ENCODE measurements at places on chromosomes 12 and 14.

DNA sequence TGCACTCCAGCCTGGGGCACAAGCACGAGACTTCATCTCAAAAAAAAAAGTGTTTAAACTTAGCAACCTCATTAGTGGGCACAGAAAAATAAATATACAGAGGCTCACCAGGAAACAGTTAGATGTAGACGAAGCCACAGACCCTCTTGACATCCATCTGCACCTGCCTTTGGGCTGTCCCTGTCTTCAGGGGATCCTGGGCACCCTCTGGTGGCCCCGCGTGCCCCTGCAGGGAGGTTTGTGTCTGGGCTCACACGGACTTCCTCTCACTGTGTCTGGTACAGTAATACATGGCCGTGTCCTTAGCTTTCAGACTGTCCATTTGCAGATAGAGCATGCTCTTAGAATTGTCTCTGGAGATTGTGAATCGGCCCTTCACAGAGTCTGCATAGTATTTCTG, 916.5 kb downstream of the TMEM121 start:
- no peak for DNase-seq

GRCh38 chr14:91331721-91332120, 85.9 kb downstream of the CCDC88C start:
- no peak for DNase-seq

DNA sequence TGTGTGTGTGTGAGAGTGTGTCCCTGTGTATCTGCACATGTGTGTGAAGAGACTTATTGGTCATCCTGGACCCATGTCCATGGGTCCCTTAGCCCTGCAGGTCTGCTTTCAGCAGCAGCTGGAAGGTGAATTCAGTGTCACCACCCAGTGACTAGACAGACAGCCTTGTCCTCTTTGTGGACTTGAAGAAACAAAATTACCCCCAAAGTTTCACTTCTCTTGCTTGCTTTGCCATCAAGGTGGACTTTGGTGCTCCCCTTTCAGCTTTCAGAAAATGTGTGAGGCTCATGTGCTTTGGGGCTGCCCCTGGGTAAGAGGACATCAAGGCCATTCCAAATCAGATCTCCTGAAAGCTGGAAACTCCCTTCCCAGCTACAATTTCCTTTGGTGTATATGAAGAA, 1063.8 kb downstream of the BCL11B start:
- DNase-seq = no peak

- peak; percentile 75 for DNase-seq
These were observed 1.2 kb upstream of the AP1G2 start for GRCh38 chr14:23568600-23569331.

GRCh38 chr14:99538275-99538674, 57.1 kb downstream of the CCNK start:
- no peak for DNase-seq

DNA sequence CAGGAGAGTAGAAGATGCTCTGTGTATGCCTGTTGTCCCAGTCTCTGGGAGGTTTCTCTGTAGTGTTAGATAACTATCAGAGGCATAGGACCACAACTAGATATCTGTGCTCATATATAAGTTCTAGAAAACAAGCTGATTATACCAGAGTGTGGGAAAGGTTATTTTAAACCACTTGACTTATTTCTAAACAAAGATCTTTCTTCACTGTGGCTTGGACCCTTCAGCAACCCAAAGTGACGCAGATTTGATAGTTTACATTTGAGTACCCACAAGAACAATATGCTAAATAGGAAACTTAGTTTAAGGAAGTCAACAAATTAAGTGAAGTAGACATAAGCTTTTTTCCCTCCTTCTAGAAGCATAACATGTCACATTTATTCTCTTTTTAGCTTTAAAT, 41.3 kb downstream of the RIC8B start:
- no peak for DNase-seq

DNA sequence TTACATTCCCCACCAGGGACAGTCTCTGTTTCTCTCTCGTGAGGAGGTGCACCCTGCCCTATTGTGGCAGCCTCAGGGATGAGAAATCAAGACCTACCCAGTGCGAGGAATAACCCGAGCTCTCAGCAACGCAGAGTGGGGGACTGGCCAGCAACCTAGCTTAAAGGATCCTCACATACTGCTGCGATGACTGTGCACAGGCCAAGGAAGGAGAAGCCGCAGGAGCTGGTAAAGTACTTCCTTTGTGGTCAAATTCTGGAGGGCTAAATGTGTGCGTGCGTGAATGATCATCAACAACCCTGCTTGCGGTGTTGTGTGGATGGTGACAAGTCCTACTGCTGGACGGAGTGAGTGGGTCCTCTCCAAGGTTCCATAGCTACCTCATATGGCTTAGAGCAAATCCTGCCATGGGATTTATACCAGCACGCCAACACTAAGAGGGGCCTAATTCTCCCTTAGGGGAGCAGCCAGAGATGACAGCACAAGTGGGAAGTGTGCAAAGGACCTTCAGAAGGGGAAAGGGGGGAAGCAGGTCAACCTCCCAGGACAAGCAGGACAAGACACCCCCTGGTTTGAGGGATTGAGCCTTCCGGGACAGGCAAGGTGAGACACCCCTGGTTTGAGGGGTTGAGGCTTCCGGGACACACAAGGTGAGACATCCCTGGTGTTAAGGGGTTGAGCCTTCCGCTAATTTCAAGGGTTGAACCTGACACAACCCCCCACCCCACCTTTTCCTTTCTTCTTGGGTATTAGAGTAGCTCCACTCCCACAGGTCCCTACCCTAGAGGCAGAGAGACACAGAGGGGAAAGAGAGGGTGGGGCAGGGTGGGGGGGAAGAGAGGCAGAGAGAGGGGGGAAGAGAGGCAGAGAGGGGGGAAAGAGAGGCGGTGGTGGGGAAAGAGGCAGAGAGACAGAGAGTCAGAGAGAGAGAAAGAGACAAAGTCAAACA, 58.8 kb upstream of the AP4S1 start:
- no peak for DNase-seq

DNA sequence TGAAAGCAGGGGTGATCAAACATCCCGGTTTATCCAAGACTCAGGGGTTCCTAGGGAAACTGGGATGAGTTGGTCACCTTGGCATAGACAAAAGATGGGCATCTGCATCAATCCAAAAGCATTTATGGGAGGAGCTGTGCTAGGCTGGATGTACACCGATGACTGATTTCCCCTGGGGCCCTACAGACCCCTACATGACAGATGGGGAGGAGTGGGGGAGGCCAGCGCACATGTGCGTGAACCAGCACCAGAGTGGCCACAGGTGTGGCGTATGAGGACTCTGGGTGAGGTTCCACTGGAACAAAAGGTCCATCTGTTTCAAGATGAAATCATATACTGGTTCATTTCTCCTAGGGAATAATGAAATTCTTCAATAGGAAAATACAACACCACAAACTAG, 210.4 kb downstream of the ITPR2 start:
- no peak for DNase-seq

- DNase-seq = no peak
These were observed 103.1 kb downstream of the PRICKLE1 start for GRCh38 chr12:42486407-42486806.

DNA sequence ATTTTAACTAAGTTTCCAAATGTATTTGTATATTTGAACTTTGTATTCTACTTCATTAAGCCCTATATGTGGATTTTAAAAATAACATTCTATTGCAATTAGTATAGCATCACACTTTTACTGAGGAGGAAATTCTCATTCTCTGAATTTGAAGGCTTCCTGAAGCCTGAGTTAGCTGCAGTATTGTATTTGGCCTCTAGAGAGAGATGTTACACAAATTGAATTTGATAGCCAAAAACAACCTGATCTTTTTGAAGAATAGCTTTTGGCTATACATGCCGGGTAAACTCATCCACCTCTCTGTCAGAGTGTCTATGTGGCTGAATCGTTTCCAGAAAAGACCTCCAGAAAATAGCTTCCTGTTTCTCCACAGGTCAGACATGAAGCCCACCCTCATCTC, 316.5 kb upstream of the OR4E1 start:
- no peak for DNase-seq

DNA sequence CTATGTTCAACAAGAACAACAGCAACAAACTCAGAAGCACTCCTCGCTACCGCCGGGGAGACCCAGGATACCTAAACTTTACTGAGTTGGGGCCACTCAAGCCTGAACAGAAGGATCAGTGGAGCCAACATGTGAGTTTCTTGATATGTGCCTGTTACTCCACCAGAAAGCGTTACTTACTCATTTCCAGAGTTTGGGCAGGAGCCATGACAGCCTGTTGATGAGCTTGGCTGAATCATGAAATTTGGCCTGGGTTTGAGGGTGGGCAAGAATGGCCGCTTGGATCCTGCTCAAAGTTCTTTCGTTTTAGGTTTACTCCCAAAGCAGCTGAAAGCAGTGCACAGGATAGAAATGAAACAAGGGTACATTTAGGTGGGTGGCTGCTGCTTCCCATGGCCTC, 12.0 kb upstream of the GALNT6 start:
- no peak for DNase-seq

Measured in WERI-Rb-1 (cell line).